ENCODE measurements at places on chromosomes 16 and 17.

DNA sequence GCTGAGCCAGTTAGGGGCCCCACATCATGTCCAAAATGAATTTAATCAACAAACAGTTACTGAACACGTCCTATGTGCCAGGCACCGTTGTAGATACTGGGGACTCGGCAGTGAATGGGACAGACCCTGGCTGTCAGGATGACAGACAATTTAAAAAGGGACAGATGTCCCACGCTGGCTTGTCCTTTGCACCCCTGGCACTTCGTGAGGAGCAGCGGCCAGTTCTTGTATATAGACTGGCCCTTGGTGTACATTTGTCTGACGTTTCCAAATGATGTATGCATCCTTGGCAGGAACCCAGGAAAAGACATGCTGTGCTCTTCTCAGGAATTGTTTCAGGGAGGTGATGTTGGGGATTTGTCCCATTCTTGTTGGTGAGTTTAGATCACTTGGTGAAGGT, 21.1 kb downstream of the IL4R start:
- no peak for DNase-seq

DNA sequence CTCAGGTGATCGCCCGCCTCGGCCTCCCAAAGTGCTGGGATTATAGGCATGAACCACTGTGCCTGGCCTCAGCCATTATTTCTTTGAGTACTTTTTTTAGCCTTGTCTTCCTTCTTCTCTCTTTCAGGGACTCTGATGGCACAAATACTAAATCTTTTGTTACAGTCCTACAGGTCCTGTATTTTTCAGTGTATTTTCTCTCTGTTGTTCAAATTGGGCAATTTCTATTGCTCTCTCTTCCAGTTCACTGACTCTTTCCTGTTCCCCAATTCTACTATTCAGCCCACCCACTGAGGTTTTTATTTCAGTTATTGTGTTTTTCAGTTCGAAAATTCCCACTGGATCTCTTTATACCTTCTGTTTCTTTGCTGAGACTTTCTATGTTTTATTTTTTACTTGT, 7.5 kb upstream of the DOK4 start:
- no peak for DNase-seq

DNA sequence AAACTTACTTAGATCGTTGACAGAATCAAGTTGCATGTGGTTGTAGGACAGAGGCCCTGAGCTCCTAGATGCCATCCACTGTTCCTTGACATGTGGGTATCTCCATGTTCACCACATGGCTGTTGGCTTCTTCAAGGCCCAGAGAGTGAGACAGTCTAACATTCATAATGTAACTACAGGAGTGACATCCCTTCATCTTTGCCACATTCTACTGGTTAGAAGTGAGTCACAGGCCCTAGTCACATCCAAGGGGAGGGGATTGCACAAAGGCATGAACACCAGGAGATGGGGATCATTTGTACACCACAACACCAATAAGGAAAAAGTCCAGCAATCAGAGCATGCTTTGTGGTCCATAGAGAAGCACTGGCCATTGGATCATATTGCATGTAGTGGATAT, 56.6 kb downstream of the WSCD1 start:
- DNase-seq = no peak

DNA sequence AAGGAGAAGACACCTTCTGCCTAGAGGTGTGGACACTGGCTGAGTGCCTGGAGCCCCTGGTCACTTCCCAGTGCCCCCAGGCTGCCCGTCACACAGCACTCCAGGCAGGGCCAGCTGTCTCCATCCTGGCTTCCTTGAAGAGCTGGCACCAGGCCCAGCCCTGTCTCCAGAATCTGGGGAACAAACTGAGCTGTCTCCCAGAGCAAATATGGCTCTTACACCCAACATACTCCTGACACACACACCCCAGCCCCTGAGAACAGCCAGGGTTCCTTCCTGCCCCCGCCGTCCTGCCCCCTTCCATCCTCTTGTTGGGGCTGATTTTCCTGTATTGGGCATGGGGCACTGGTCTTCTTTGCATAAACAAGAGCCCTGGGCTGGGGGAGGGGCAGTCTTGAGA, 9.1 kb downstream of the NHERF1 start:
- DNase-seq = no peak

DNA sequence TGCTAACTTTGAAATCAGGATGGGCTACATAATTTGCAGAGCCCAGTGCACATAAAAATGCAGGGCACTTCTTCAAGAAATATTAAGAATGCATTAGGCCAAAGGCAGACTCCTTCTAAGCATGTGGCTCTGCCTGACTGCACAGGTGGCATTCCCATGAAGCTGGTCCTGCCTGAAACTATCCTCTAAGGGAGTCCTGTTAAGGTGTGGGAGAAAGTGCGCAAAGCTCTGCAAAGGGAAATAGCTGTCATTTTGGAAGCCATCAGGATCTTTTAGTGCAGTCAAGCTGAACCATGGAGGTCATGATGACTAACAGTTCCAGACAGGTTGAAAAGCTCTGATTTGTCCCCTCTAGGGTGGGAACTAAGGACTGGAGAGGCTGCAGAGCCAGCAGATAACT, 41.9 kb upstream of the CRHR1 start:
- no peak for DNase-seq

DNA sequence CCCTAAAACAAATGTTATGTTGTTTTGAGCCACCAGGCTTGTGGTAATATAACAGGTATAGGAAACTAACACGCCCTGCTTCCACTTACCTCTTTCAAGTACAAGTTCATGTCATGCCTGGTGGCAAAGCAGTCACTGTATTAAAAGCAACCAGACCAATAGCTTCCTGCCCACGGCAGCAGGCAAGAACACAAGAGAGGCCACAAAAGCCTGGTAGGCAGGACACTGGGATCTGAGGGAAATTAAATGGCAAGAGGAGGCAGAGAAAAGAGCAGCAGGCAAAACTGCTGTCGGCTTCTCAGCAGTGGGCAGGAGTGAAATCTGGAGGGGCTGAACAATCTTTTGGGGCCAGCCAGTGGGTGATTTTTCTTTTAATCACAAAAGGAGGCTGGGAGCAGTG, 2.2 kb downstream of the CYTH1 start:
- no peak for DNase-seq

DNA sequence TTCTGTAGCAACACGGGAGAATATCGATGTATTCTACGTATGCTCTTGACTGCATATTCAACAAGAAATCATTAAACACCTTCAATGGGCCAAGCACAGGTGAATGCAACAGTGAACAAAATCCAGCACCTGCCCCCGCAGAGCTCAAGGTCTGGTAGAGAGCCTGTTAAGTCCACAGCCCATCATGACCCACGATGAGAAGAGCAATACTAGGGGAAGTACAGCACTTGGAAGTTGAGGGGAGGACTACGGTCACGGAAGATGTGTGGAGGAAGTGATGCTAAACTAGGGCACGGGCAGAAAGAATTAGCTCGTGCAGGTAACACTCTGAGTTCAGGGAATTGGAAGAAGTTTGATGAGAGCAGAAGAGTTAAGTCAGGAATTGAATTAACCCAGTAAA, 253.6 kb downstream of the HAPSTR1 start:
- DNase-seq = no peak

GRCh38 chr16:86101897-86102157, 202.9 kb downstream of the IRF8 start:
- no peak for DNase-seq

- DNase-seq = no peak
These were observed 54.8 kb downstream of the VAC14 start for GRCh38 chr16:70746040-70746707.

DNA sequence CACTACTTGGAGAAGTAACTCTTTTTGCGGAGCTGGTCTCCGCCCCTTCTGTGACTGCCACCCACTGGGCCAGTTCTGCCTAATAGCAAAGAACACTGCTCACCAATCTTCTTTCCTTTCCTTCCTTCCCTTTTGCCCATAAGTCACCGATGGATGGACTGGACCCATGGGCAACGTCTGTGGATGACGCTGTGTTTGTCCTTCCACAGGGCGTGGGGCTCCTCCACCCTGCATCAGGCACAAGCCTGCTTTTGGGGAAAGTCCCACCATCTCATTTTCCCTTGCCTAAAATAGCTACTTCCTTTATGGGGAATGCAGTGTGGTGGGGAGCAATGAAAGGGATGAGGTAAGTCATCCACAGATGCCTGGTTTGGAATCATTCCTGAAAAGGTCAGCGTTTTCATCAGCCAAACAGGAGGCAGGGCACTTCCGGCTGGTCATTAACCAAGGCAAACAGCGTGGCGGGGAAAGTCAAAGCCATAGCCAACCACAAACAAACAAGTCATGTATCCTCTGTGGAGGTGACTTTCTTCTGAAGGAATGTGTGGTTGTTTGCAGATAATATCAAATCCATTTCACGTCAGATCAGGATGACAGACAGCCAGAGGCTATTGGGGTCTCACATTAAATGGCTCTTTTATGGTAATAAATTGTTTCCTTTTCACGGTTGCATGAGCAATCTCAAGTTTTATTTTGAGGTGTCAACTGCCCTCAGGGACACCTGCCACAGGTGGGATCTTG, 30.7 kb upstream of the MED9 start:
- DNase-seq = no peak

GRCh38 chr16:20884240-20884556, 16.0 kb downstream of the DCUN1D3 start:
- DNase-seq = no peak

DNA sequence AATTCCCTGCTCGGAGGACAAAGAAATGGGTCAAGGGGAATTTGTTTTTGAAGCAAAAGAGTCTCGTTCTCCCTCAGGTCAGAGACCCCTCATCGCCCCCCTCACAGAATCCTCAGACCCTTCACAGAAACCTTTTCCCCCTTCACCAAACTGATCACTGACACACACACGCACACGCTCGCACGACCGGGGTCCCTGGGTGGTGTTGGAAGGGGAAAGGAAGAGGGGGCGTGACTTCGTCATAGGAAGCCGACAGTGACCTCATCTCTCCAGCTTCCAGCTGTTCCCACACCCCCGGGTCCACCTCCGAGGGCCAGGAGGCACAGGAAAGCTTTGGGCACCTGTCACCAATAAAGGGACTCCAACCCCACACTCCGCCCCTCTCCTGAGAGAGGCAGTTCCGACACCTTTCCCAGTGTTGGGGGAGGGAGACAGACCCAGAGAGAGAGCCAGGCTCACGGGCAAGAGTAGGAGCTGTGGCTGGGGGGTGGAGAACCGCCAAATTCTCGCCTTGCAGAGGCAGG, 1.2 kb downstream of the ASGR1 start:
- no peak for DNase-seq

DNA sequence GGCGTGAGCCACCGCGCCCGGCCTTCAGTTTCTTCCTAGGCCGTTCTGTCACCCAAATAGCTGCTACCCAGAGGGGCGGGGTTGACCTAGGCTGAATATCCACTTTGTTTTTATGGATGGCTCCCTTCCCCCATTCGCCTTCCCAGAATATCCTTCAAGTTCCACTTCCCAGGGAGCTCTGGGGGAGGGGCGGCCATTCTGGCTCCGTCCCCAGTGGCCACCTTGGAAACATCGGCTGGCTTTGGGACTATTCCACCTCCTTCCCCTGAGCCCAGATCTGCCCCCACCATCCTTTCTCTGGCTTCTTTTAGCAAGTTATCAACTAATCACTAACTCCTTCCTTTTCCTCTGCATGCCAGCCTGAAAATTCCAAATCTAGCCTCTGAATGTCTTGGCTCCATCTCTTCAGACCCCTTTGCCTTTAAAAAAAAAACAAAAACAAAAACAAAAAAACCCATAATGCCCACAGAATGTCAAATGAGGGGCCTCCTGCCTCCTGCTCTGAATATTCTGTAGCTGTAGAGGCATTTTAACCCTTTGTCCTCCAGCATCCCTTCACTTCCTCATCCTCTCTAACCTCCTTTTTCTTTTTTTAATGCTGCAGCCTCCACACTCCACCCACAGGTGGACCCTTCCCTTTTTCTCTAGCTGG, 6.4 kb downstream of the ATP1B2 start:
- DNase-seq = no peak

- DNase-seq = no peak
These were observed 94.6 kb downstream of the EMP2 start for GRCh38 chr16:10485698-10486382.

- no peak for DNase-seq
These were observed 6.3 kb downstream of the NOS2 start for GRCh38 chr17:27793906-27794569.

DNA sequence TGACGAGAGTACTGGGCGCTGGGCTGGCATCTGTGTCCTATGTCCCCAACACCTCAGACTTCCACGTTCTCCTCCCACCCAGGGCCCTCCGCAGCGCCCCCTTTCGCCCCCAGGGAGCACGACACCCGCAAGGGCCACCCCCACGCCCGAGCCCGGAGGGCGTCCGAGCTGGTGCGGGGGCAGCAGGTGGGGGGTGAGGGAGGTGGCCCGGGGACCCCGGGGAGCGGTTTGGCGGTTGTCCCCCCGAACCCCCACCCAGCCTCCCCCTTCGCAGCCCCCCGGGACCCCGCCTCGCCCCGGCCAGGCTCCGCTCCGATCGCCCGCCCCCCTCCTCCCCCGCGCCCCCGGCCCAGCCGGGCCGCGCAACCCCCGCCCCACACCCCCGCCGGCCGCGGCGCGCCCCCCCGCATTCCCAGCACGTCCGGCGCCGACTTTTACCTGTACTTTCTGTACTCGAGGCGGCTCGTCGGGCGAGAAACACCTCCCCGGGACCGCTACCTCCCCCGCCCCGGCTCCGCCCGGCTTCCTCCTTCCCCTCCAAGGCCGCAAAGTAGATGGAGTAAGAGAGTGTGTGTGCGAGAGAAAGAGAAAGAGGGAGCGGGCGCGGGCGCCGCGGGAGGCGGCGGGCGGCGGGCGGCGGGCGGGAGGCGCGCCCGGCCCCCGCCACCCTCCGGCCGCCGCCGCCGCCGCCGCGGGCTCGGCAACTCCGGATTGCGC, 901 bp downstream of the CDYL2 start:
- DNase-seq = no peak

- no peak for DNase-seq
These were observed 66.8 kb downstream of the AKAP1 start for GRCh38 chr17:57151798-57152197.

GRCh38 chr16:6605490-6605889, 727.2 kb upstream of the RBFOX1 start:
- DNase-seq = no peak

- DNase-seq = no peak
These were observed 53.9 kb upstream of the CCL2 start for GRCh38 chr17:34201225-34201624.

GRCh38 chr17:77613627-77614026, 344.9 kb upstream of the TNRC6C start:
- no peak for DNase-seq

GRCh38 chr17:76540381-76541300, 797 bp downstream of the PRCD start:
- no peak for DNase-seq

DNA sequence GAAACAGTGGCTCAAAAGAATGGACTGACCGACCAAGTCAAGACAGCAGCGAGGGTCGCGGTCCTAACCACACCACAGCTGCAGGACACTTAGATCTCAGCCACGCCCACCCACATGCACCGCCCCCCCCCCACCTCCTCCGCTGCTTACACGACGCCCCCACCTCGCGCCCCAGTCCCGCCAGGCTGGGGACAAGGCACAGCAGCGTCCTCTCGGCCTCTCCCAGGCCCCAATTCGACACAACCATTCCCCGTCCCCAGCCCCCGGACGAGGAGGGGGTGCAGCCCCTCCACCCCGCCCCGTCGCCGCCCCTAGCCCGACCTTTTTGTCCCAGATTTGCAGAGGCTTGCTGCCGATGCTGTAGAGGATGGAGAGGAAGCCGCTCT, 477 bp downstream of the CFAP20 start:
- DNase-seq = no peak

- DNase-seq = no peak
These were observed 740 bp upstream of the ATP6V0D1 start for GRCh38 chr16:67481561-67482232.
